CD4-positive, alpha-beta T cell (primary cell): ENCODE measurements at places on chromosomes 2 and 18.

DNA sequence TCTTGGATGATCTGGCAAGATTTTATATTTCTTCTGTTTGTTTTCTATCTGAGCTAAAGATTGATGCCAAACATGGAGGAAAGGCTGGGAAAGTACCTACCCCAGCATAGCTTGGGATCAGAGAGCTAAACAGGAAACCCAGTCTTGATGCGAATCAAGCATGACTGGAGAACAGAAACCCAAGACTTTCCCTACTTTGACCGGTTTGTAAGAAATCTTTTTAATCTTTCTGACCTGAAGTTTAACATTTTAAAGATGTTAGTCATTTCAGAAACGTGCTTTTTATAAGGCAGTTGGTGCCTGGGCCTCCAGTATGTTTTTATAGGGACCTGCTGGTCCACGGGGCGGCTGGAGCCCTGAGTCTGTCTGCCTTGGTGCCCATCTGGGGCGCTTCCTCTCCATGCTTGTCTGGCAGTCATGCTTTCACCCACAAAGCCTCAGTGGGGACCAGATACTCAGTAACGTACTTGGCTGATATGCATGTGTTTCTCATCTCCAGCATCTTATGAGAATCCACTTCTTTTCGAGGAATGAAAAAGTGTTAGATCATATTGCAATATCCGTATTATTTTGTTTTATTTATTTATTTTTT, 266.5 kb downstream of the PTGR3 start:
- DNase-seq = no peak

GRCh38 chr2:2573205-2573604, 242.1 kb upstream of the MYT1L start:
- no peak for DNase-seq

DNA sequence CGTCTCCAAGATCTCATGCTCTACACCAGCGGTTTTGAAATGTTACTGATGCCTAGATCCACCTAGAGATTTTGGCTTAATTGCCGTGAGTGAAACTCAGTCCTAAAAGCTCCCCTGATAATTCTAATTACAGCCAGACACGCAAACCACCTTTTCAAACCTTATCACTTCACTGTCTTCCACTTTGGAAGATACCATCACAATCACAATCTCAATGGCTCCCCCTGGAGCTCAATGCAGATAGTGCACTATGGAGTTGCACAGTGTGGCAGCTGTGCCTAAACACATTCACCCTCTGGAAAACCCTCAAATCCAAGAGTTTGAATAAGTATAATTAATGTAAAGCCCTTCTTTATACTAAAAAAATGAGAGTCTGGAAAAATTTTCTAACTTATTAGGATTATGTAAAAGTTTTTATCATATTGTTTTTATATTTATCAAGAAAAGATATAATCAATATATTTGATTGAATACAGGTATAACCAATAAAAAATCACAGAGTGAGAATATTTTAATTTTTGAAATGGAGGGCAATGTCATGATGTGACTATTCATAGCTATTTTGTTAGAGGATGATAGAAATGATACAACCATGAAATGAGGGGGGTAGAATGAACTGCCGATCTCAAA, 102.9 kb upstream of the SLC8A1 start:
- peak; percentile 0 for DNase-seq

DNA sequence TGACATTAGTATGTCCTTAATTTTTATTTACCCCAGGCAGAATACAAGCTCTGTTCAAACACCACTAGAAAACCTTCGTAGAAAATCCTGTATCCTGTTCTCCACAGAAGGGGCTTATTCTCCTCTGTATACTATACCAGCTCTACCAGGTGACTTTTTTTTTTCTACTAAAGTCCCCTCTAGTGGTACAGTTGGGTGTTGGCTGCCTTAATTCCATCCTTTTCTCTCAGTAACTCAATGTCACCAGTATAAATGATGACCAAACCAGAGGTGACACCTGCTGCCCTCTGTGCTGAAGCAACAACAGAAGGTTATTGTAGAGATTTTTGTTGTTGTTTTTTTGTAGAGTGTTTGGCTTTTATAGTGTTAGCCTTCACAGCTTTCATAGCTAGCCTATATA, 1322.0 kb downstream of the LRP1B start:
- no peak for DNase-seq

- DNase-seq = peak; percentile 9
Observed at GRCh38 chr2:239608723-239609122, 207.9 kb upstream of the HDAC4 start.
